IMR-90 (cell line): ENCODE measurements at places on chromosomes 2 and 18.
A peak's percentile ranks its signal among the peaks of the same experiment; 100 is the strongest.

GRCh38 chr2:162029287-162029901 lies 44.6 kb downstream of the DPP4 start:
- DNase-seq = peak; percentile 37

DNA sequence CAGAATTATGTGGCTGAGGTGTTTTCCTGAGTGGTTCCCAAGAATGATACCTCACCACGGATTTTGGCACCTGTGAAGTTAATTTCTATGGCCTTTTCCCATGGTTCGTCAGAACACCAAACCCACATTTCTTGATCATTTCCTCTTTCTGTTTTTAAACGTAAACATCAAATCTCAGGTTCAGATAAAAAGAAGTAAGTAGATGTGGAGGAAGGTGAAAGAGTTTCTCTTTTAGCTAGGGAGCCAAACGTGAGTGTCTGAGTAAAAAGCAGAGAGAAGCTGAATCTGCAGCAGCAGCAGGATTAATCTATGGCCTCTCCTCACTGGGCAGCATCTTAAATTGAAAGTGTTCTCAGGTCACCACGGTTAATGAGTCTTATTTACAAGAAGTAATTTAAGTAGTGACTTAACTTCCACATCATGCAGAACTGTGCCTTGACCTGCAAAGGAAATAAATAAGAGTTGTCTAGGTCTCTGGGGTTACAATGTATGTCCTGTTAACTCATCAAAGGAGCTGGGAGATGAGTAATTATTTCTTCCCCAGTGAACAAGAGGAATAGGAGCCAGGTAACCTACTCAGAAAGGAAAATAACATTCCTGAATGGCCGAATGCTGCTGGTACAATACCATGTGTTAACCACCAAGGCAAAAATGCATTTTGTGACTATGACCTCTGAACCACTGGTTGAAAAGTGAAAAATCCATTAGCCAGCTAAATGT lies 139.6 kb upstream of the NETO1 start:
- DNase-seq = no peak

GRCh38 chr2:233244818-233245217 lies 6.7 kb upstream of the ATG16L1 start:
- peak; percentile 16 for DNase-seq

DNA sequence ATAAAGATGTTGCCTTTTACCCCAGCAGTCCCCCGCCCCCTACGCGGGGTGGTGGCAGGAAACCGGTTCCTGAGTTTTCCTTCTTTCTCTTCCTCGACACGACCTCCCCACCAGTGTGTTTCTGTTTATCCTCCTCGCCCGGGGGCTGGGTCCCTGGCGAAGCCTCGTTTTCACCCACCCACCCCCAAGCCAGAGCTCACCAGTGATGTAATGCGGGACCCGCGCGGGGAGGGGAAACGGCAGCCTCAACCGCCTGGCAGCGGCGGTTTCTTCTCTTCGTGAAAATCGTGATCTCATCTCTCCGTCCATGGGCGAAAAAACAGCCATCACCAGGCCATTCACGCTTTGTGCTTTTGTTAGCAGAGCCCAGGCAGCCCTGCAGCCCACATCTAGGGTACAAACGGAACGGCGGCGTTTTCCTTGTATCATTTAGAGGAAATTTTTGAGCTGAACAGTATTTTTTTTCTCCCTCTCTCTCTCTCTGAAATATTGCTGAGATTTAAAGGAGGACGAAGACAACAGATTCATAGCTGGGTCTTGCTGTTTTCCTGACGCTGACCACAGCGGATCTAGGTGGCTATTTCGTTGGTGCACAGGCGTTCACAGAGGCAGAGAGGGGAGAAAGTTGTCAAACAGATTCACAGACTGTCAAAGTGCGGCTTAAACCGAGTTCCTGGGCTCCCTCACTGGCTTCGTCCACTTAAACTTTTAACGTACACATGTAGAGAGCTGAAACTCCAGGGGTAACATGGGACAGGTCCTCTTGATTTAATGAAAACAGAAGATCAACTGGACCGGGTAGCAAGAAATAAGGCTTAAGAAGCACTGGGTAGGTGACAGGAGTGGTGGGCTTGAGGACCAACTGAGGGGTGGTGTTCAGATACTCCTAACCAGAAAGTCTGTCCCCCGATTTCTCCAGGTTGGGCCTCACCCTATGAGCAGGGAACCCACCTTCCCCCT lies 21.9 kb upstream of the PAX3 start:
- no peak for DNase-seq

DNA sequence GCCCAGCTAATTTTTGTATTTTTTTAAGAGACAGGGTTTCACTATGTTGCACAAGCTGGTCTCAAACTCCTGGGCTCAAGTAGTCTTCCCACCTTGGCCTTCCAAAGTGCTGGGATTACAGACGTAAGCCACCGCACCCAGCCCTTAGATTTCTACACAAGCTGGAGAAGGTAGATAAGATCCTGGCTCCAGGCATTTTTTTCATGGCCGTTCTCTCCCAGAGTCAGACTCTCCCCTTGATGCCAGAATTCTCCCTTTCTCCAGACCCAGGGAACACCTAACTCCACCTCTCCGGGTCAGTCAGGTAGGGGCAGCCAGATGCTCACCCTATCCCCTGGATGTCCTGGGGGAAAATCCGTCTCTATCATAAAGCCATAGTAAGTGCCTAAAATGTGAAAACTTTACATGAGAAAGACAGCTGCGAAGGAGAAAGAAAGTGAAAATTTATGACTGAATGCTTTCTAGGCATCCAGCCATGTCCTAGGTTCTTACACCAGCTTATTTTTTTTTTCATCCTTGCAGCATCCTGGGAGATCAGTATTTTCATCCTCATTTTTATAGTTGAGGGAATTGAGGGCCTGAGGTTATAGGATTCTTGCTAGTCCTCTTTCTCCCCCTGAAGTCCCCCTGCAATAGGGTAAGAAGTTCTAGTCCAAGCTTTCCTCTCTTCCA lies 16.3 kb downstream of the SIX3 start:
- no peak for DNase-seq

DNA sequence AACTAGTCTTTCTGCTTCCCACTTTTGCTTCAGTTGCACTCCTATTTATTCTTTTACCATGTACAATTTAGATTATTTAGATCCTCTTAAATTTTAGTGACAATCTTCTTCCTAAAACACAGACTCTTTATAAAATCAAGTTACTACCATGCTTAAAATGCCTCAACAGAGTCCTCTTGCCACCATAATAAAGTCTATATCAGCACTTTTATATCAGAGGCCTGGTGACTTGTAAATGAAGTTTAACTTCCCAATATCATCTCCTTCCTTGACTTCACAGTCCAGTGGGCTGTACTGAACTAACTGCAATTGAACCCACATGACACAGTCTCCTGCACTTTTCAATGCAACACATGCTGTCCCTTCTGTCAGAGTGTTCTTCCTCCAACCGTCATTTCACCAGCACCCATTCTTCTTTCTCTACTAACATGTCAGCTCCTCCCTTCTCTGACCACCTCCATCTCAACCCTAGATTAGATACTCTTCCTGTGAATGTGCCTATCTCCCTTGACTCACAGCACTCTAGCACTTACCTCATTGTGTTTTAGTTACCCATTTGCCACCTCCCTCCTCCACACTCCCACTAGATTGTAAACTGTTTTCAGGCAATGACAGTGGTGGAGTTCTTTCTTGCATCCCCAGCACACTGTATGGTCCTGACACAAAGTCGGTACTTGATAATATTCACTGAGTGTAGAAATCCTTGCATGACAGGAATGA lies 414.9 kb downstream of the SATB2 start:
- no peak for DNase-seq

DNA sequence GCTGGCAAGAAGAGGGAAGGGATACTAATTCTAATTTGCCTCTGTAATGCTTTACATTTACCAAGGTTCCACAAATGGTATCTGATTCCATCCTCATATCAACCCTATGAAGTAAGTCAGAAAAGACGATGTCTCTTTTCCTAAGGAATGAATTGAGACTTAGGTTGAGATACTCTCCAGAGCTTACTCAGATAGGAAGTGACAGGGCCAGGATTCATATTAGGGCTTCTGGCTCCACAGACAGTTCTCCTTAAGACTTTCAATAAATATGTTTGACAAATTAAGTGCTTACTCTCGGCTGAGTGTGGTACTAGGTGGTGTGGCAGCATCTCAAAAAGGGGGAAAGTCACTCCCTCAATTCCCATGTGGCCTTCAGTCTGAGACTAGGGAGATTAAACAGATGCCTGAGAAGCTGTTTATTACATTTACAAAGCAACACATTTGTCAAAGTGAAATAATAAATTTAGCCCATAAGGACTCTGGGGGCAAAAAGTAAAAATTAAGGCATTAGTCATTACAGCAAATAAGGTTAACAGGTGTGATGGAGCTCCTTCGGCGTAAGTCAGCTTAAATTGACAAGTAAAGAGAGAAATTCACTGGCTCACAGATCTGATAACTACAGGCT lies 14.2 kb downstream of the CDK15 start:
- DNase-seq = peak; percentile 29

DNA sequence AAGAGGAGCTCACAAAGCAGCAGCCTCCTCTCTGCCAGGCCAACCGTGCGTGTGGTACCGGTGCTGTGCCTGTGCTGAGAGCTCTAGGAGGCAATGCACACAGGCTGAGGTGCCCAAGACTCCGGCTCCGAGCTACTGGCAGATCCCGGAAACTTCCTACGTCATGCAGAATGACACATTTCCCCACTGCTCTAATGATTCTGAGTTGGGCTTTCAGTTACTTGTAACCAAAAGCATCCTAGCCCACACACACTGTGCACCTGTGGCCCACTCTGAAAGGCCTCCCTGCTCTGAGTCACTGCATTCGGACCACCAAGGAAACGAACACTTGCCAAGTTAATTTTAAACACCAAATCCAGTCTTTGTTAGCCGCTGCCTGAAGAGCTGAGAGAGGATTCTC lies 9.3 kb upstream of the RNU4ATAC start:
- peak; percentile 80 for DNase-seq

DNA sequence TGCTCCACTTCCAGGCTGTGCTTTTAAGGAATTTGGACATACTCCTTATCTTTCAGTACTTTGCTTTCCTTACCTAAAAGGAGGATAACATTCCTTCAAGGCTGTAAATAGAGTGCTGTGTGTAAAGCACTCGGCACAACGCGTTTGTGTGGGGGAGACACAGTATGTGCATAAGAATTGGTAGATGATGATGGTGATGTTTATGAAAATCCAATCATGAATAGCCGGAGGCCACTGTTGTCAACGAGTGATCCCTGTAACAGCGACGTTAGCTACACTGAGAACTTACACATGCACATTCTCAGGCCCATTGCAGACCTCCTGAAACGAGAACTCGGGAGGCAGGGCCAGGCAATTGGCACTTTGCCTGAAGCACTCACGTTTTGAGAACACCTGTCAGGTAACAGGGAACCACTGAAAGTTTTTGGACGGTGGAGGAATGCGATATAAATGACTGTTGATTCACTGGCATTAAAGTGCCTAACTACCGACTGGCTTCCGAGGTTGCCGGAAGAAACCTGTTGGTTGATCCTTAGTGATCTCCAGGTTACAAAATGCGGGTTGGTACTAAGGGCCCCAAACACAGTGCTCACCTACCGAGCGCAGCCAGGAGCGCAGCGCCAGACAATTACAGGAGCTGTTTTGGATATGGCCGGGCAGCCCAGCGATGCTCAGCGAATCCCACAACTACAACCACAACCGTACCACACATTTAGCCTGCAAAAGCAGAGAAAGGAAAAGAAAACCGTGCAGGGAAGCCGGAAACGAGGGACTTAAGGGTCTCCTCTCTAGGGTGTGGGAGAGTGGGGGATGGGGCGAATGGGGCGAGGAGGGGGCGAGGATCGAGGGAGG lies 1.0 kb upstream of the MAP4K4 start:
- DNase-seq = no peak

DNA sequence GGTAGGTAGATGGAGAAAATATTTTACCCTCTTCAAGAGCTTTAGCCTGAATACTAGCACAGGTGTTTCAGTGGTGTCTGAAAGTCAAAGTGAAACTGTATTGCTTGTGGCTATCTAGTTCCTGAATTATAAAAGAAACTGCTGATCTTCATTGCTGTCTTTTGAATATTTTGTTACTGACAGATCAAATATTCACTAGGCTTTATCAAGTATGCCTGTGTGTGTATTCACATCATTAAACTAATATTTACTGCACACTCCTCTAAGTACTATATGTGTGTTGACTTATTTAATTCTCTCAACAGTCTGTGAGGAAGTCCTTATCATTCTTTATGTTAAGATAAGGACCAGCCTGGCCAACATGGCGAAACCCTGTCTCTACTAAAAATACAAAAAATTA lies 139.6 kb downstream of the SOCS6 start:
- DNase-seq = no peak

- no peak for DNase-seq
These were observed 187.8 kb upstream of the RAB6C start for GRCh38 chr2:129791712-129792111.

GRCh38 chr2:142721015-142721414 lies 156.4 kb upstream of the KYNU start:
- no peak for DNase-seq

DNA sequence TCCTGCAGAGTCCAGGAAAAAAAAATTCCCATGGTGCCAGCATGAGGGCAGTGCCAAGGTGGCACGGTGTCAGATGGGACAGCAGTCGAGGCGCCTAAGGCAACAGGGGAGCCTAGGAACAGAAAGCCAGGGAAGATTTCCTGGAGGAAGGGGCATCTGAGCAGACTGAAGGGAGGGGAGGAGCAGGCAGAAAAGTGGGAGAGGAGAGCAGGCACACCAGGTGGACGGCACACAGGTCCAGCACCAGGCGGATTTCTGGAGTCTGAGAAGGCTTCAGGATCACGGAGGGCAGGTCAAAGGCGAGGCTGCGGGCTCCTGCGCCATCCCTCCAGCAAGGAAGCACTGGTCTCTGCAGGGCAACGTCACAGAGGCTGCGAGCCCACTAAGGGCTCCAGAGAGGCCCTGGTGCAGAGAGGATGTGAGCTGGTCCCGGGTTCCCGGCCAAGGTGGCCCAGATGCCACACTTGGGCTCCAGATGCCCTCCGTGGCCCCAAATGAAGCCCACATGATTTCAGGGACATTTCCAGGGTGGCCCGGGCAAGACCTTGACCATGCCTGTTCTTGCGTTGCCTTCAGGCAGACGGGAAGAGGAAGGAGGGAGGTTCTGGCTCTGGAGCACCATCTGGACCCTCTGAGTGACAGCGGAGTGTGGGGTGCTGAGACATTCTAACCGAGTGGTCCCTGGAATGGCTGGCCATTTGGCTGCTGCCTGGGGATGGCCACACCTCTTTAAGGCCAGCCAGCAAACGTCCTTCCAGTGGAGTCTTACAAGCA lies 4.1 kb downstream of the HS6ST1 start:
- DNase-seq = no peak

DNA sequence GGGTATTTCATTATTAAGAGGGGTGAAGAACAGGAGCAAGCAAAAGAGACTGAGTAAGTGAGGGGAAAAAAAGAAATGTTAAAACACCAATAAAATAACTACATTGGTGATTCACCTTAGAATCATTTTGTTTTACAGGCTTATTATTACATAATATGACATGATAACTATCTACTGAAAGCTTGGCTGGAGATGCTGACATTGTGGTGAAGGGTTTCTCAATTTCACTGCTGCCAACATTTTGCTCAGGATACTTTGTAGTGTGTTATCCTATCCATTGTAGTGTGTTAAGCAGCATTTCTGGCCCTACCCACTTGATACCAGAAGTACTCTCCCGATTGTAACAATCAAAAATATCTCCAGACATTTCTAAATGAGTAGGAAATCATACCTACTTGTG lies 1564.6 kb upstream of the NXPH2 start:
- no peak for DNase-seq

GRCh38 chr2:128281852-128282245 lies 36.8 kb downstream of the HS6ST1 start:
- DNase-seq = no peak
